ENCODE measurements at places on chromosomes 7 and 10. TPM values are rescaled to one million over a fixed set of nuclear protein-coding genes. Genes with fewer than 3 reads are reported as not detected.

The MET gene
- 89.3 TPM for total RNA-seq

The SPDYE2B gene
- not detected for total RNA-seq

The CYP2C9 gene
- total RNA-seq: 0.82 TPM

The SP8 gene
- not detected for total RNA-seq

The HHEX gene
- total RNA-seq: 13.7 TPM

The AMZ1 gene
- 0.13 TPM for total RNA-seq

The ODAD2 gene
- 2.8 TPM for total RNA-seq

The TMEM178B gene
- total RNA-seq: 0.16 TPM

The MNX1 gene
- not detected for total RNA-seq

The AGAP3 gene
- 167 TPM for total RNA-seq

GRCh38 chr10:66095610-66096009 is 830.2 kb upstream of the LRRTM3 start:
- H3K4me3 ChIP-seq: no peak overlapping the region
- H3K27ac ChIP-seq: no peak overlapping the region
- no peaks in the 10 kb centered on the region for H3K4me1 ChIP-seq
- no peaks in the 10 kb centered on the region for H3K27me3 ChIP-seq
- DNase-seq: no peak

DNA sequence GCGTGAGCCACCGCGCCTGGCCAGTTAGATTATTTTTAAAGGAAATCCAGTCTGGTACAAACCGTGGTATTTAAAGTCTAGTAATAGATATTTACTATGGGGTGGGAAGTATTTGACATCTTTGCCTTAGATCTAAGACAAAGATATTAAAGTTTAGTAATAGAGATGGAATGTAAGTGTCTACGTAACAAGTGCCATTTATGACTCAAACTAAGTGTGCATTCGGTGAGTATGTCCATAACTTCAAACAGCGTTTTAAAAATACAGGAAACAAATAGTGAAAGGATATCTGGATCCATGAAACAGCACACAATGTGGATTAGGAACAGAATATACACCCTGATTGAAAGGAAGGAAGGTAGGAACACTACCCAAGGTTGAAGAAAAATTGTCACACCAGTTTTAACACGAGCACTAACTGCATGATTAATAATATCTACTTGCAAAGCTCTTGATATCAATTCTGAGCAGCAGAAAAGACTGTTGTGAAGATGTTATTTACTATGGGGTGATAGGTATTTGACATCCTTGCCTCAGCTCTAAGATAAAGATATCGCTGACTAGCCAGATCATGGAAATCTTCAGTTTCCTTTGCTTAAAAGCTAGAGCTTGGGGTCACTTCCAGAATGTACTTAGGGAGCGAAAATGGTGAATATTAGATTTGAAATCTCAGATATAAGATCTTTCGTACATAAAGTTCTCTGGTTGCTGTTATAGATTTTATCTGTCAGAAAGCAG is 48.7 kb downstream of the EPC1 start:
- H3K4me1 ChIP-seq: peaks cover 32% of the 10 kb centered on the region
- H3K4me3 ChIP-seq: no peak overlapping the region
- H3K27me3 ChIP-seq: no peaks in the 10 kb centered on the region
- no peak for DNase-seq
- no peak overlapping the region for H3K27ac ChIP-seq

DNA sequence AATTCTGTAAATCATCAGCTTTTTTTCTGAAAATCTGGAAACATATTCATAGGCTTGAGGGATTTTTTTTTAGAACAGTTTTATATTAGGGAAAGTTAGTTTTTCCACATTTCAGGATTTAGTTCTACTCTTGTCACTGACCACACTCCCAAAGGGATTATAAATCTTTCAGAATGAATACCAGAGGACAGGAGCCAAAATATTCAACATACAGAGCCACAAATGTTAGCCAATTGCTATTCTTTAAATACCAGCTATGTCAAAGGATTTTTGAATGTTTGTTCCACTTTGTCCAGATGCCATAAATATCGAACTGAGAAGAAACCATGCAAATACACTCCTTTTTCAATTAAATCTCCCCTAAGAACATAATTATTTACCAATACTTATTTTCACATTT is 50.7 kb downstream of the ODAD2 start:
- no peak overlapping the region for H3K4me3 ChIP-seq
- DNase-seq: no peak
- H3K27me3 ChIP-seq: no peaks in the 10 kb centered on the region
- no peaks in the 10 kb centered on the region for H3K4me1 ChIP-seq

DNA sequence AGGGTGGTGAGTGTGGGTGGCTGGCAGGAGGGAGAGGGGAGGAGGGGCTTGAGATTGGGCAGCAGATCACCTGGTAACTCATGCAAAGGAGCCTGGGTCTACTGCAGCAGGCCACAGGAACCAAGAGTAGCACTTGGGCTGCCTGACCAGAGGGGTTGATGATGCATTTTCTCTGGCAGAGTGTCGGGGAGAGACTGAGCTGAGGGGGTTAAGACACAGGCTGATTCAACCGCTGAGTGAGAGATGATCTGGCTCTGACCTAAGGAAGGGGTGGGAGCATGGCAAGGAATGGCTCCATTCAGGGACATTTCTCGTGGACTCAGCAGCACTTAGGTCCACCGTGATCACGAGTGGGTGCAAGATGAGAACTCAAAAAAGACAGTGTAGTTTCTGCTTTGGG is 115.5 kb upstream of the STK17A start:
- no peak overlapping the region for H3K4me3 ChIP-seq
- H3K4me1 ChIP-seq: no peaks in the 10 kb centered on the region
- H3K27me3 ChIP-seq: no peaks in the 10 kb centered on the region
- H3K36me3 ChIP-seq: no peaks in the 10 kb centered on the region

DNA sequence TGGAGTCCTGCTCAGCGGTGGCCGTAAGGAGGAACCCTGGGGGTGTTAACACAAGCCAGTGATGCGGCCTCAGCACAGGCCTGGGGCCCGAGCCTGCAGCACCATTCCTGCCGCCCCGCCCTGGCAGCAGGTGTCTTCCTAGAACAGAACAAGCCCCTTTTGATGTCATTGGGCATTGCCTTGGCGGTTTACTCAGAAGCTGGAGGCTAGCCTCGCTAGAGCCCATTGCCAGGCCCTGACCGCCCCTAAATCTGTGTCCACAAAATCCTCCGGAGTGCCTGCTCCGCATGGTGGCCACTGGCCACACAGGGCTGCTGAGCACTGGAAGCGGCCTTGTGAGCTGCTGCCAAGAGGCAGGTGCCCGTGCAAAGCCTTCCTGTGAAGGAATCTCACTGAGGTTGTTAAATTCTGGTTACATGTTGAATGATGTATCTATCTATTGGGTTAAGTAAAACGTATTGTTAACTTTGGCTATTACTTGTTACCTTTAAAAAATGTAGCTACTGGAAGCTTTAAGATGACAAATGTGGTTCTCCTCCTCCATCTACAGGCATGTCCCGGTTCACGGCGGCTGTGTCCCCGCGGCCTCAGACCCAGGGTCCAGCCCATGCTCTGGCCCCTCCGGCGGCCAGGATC is 1.2 kb upstream of the INPP5A start:
- H3K36me3 ChIP-seq: no peaks in the 10 kb centered on the region
- H3K4me1 ChIP-seq: peaks cover 61% of the 10 kb centered on the region
- no peaks in the 10 kb centered on the region for H3K27me3 ChIP-seq
- H3K27ac ChIP-seq: peak overlapping the region; percentile 87

DNA sequence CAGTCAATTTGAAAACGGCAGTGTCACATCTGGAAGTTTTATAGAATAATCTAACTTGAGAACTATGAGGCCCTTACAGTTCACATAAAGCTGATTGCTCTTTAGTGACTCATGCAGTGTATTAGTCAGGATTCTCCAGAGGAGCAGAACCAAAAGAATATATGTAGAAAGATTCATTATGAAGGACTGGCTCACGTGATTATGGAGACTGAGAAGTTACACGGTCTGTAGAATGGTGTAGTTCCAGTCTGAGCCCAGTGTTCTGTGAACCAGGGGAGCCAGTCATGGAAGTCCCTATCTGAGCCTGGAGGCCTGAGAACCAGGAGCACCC is 21.5 kb downstream of the RBM33 start:
- H3K27me3 ChIP-seq: no peaks in the 10 kb centered on the region
- no peak for DNase-seq
- H3K36me3 ChIP-seq: no peaks in the 10 kb centered on the region
- H3K27ac ChIP-seq: peak overlapping the region; percentile 41
- peaks cover 55% of the 10 kb centered on the region for H3K4me1 ChIP-seq
- H3K4me3 ChIP-seq: no peak overlapping the region

- no peaks in the 10 kb centered on the region for H3K36me3 ChIP-seq
- H3K27ac ChIP-seq: no peak overlapping the region
- DNase-seq: no peak
- no peak overlapping the region for H3K4me3 ChIP-seq
- no peaks in the 10 kb centered on the region for H3K27me3 ChIP-seq
Measured at GRCh38 chr7:75977743-75978142, 16.7 kb downstream of the TMEM120A start.

DNA sequence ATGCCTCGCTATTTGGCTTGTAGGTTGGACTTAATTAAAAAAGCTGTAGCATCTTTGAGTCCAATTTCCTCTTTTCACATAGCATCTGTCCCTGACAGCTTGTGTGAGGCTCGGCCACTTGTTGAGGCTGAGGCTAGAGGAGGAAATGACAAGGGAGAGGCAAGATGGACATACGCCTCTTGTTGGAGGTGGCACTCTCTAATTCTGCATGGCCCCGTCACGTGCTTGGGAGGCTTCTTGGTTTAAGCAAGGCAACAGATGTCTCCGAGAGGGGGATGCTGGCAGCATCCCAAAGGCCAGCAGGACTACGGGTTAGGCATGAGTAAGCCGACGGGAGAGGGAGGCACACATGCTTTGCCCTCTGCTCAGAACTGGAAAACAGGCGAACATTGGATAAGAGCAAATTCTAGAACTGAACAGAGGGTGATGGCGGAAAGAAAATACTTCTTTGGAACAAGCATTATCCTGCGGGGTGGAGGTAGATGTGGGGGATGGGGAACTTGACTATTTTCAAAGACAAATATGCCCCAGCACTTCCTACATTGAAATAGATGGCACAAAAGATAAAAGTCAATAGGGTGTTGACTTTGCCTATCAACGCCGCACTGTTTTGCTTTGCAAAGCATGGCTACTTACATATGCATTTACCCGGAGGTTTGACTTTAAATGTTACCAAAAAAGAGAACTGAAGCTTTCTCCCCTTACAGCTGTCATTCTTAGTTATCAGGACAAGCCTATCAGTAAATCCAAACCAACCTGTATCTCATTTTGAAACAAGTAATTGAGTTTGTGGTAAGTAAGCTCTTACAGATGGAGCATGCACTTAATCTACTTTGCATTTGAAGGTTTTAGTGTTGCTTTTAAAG is 94.8 kb downstream of the CHN2 start:
- peaks cover 3% of the 10 kb centered on the region for H3K27me3 ChIP-seq
- no peak overlapping the region for H3K4me3 ChIP-seq
- H3K36me3 ChIP-seq: no peaks in the 10 kb centered on the region
- DNase-seq: no peak
- H3K4me1 ChIP-seq: peaks cover 6% of the 10 kb centered on the region
- no peak overlapping the region for H3K27ac ChIP-seq

- H3K4me3 ChIP-seq: no peak overlapping the region
- no peaks in the 10 kb centered on the region for H3K27me3 ChIP-seq
- no peak for DNase-seq
Measured at GRCh38 chr7:37416378-37417106, 32.1 kb downstream of the ELMO1 start.

DNA sequence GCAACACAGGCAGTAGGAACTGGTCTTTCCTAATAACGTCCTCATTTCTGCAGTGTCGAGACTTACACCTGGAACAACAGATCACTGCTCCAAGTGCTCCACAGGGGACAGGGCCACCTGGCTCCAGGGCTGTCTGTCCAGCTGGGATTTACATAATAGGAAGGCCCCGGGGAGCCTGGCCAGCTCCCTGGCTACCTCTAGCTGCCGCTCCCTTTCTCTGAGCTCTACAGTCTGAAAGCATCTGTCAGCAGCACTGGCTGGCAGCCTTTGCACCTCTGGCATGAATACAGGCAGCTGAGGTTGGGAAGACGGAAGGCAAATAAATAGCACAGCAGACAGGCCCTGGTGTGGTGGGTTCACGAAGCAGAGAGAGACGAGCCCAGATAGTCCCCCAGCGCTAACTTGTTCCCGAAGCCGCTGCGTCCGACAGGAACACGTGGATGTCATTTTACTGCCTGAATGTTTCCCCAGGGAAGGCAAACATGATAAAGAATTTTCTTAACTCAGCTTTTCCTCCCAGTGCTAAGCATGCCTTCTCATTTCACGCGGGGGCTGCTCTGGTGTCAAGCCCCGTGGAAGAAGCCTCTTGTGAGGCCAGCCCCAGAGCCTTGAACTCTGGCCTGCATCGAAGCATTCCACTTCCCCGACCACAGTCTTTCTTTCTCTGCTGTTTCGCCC is 105.4 kb downstream of the ITIH5 start:
- H3K36me3 ChIP-seq: no peaks in the 10 kb centered on the region
- peaks cover 7% of the 10 kb centered on the region for H3K4me1 ChIP-seq
- no peak for DNase-seq
- H3K4me3 ChIP-seq: no peak overlapping the region
- H3K27me3 ChIP-seq: no peaks in the 10 kb centered on the region
- peak overlapping the region; percentile 35 for H3K27ac ChIP-seq

- H3K27me3 ChIP-seq: no peaks in the 10 kb centered on the region
- no peak overlapping the region for H3K27ac ChIP-seq
- H3K4me3 ChIP-seq: no peak overlapping the region
Measured at GRCh38 chr7:69708857-69709256, 110.6 kb downstream of the AUTS2 start.

DNA sequence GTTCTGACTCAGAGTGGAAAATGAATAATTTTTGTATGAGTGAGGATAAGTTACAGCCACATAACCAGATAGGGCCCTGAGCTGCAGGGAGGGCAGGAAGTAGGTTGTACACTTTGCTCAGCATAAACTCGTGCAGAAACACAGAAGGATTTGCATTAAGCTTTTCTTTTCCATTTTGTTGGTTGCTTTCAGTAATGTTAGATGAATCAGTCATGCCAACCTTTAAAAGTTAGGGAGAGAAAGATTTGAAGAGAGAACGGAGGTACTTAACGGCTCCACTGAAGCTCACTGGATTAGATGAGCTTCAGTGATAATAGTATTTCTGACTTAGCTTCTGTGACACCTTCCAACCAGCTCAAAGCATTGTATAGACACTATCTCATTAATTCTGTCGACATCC is 348.1 kb downstream of the GATA3 start:
- no peaks in the 10 kb centered on the region for H3K4me1 ChIP-seq
- no peaks in the 10 kb centered on the region for H3K27me3 ChIP-seq
- no peak overlapping the region for H3K4me3 ChIP-seq
- H3K27ac ChIP-seq: no peak overlapping the region
- H3K36me3 ChIP-seq: no peaks in the 10 kb centered on the region

- no peak overlapping the region for H3K27ac ChIP-seq
- no peaks in the 10 kb centered on the region for H3K27me3 ChIP-seq
- H3K4me1 ChIP-seq: peaks cover 11% of the 10 kb centered on the region
- no peak overlapping the region for H3K4me3 ChIP-seq
- DNase-seq: no peak
- no peaks in the 10 kb centered on the region for H3K36me3 ChIP-seq
Measured at GRCh38 chr7:24881623-24882022, 98.4 kb downstream of the OSBPL3 start.

DNA sequence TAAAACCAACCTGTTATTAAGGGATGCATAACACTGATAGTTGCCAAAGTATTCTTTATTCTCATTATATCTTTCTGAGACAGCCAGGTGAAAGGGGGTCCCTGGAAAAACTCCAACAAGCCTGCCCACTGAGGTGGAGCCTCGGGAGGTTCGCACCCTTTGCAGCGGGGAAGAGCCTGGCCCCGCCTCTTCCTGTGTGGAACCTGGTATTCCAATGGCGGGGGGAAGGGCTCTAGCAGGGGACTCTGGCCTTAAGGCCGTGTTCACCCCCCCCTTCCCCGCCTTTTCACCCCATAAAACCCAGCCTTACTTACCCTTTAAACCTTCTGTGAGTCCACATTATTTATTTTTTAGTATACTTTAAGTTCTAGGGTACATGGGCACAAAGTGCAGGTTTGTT is 62.4 kb upstream of the PDK4 start:
- no peaks in the 10 kb centered on the region for H3K36me3 ChIP-seq
- no peaks in the 10 kb centered on the region for H3K27me3 ChIP-seq
- H3K4me1 ChIP-seq: no peaks in the 10 kb centered on the region
- DNase-seq: no peak
- no peak overlapping the region for H3K27ac ChIP-seq

All from left lung (tissue), 14 donors.